Activated CD4-positive, alpha-beta memory T cell treated with anti-CD3 and anti-CD28 coated beads, Interleukin-2, amount 10 ng/mL, durations not matched to agents 7 days and 5 days (primary cell): ENCODE measurements at places on chromosomes 7 and 10. TPM values are rescaled to one million over a fixed set of nuclear protein-coding genes. Genes with fewer than 3 reads are reported as not detected.

ELFN1 gene
- total RNA-seq = not detected

ACSM6 gene
- total RNA-seq = not detected

NUDT1 gene
- 85.2 TPM for total RNA-seq

UBTD1 gene
- 1.6 TPM for total RNA-seq

SFTPA1 gene
- not detected for total RNA-seq

LBX1 gene
- total RNA-seq = not detected

ZNF487 gene
- total RNA-seq = 6.1 TPM

OGDHL gene
- total RNA-seq = not detected

MSMB gene
- total RNA-seq = not detected

ACTR3C gene
- 4.9 TPM for total RNA-seq
